Common myeloid progenitor, CD34-positive (primary cell): ENCODE measurements at places on chromosomes 1 and 21.

DNA sequence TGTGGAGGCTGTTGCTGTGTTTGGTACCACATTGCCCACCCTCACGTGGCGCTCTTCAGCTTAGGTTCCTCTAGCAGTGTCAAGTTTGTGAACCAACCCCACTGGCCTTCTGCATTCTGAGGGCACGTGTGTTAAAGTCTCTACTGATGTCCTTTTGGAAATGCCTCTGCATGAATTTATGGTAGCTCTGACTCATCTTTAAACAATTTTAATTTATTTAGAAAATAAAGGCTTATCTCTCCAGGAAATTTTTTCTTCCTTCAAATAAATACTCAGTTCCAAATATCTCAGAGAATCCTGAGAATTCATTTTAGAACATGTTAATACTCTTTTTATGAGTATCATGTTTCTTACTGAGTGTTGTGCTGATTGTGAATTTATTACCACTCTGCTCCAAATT lies 5.5 kb downstream of the CD1D start:
- DNase-seq: no peak

- DNase-seq: no peak
Observed at GRCh38 chr21:44006656-44007055, 5.5 kb upstream of the TRAPPC10 start.

- DNase-seq: no peak
Observed at GRCh38 chr1:179591592-179592580, at the start of gene TDRD5. TSS of gene TDRD5 (plus strand) at chr1:179591832. CDS start at chr1:179592616, 784 bp downstream.

GRCh38 chr1:45007311-45007710 lies 3.8 kb downstream of the HECTD3 start:
- no peak for DNase-seq

- no peak for DNase-seq
Observed at GRCh38 chr1:231613419-231614349, 12.9 kb upstream of the DISC1 start.

- no peak for DNase-seq
Observed at GRCh38 chr1:61378494-61379180, 296.3 kb downstream of the NFIA start.

DNA sequence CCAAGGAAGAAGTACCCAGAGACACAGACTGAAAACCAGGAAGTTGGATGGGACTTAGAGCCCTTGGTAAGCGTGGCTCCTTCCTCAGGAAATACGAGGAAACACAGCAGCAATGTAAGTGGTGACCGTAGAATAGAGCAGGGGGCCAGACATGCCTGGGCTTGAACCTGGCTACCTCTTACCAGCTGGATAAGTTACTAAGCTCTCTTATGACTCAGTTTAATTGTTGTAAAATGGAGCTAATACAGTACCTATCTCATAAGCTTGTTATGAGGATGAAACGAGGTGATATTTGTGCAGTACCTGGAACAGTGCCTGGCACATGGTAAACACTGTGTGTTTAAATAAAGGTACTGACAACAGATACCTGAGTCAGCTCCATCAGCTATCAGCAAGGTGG lies 19.2 kb downstream of the EBNA1BP2 start:
- no peak for DNase-seq

DNA sequence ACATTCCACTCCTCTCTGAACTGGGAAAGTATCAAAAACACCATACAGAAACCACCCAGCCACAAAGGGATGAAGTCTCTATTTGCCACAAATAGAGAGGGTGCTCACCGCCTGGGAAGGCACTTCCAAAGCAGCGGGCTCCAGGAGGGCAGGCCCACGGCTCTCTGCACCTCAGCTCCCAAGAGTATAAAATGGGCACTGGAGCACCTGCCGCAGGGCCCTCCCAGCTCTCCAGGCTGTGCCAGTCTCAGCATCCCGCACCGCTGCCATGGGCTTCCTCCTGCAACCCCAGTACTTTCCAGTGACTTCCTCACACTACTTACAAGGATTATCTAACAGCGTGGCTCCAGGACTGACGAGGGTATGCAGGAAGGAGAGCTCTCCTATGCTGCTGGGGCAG lies 14.4 kb downstream of the C2CD2 start:
- no peak for DNase-seq

DNA sequence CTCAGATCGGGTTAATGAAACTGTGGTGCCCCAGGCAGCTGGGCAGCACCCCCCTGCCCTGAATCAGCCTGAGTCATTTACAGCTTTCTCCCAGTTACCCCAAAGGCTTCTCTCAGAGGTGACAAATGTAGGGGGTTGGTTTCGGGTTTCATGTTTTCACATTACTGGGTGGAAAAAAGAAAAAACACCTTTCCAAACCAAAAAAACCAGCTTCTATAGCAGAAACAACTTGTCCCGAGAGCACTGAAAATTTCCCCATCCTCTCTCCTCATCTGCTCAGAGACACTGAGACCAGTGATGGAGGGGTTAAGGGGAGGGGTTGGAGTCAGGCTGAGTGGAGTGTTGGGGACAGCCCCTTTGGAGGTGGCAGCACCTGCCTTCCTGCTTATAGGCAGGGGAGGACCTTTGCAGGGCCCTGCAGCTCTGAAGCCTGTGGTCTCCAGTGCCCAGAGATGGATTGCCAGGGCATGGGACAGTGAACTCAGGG lies 15.6 kb downstream of the UTP11 start:
- no peak for DNase-seq

DNA sequence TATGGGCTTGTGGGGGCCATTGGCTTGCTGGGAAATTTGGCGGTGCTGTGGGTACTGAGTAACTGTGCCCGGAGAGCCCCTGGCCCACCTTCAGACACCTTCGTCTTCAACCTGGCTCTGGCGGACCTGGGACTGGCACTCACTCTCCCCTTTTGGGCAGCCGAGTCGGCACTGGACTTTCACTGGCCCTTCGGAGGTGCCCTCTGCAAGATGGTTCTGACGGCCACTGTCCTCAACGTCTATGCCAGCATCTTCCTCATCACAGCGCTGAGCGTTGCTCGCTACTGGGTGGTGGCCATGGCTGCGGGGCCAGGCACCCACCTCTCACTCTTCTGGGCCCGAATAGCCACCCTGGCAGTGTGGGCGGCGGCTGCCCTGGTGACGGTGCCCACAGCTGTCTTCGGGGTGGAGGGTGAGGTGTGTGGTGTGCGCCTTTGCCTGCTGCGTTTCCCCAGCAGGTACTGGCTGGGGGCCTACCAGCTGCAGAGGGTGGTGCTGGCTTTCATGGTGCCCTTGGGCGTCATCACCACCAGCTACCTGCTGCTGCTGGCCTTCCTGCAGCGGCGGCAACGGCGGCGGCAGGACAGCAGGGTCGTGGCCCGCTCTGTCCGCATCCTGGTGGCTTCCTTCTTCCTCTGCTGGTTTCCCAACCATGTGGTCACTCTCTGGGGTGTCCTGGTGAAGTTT lies 550 bp downstream of the RXFP4 start:
- DNase-seq: no peak

GRCh38 chr1:235892734-235893413 lies 26.2 kb upstream of the LYST start:
- peak; percentile 94 for DNase-seq

DNA sequence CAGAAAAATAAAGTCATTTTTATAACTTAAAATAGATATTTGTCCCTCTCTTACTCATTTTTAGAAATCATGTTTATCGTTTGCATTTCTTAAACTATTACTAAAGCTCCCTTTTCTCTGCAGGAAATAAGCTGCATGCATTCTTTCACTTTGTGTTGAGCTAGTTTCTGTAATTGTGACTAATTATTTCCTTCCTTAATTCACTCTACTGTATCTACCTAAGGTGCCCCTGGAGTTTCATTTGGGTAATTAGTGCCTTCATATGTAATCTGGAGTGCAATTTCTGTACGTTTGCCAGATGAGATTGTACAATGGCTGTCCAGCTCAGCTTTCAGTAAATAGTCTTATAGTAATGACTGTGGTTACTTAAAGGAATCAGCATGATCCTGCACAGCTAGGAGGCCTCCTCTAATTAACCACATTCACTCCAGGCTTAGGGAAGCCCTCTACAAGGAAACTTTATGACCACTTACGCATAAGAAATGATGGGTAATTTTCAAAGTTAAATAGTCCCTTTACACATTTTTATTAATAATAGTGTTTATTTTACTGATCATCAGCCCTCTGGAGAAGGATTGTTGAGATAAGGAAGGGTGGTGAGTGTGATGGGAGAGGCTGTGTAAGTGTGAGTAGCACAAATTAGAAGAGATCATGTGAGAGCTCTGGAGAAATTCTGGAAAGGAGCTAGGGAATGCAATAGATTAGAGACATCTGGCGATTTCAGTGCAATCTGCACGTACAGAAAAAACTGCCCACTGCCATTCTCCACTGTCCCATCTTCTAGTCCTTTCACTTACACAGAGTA lies 86.8 kb downstream of the LRRC8C start:
- DNase-seq: peak; percentile 66

- peak; percentile 87 for DNase-seq
Observed at GRCh38 chr1:110420874-110421793, 13.6 kb upstream of the LAMTOR5 start.

DNA sequence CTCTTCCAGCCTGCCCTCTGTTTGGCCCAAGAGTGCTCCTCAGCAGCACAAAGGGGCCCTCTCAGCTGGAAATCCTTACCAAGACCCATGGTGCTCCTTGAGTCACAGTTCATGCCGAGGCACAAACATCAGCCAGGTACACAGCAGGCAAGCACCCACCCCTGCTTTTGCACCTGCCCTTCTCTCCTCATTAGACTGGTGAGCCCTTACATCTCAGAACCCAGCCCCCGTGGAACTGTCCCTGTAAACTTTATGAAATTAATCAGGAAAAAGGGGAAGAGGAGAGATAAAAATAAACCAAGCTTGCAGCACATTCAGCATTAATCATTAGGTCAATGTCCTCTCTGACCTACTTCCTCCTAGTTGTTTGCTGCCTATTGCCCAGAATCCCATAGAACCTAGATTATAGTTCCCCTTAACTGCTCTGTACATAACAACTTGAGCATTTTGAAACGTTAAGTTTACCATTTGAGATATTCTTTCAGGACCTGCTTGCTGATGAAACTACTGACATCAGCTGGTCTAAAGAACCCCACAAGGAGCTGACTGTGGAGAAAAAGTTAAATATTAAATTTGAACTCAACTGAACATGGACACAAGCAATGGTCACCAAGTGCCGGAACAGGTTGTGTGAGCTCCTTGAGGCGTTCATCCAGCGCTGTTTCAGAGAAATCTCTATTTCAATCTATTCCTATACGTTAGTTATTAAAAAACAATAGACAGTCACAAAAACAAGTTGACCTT lies 738.4 kb downstream of the MATN1 start:
- DNase-seq: no peak

- DNase-seq: no peak
Observed at GRCh38 chr1:162944974-162945674, 84.1 kb upstream of the CCDC190 start.

DNA sequence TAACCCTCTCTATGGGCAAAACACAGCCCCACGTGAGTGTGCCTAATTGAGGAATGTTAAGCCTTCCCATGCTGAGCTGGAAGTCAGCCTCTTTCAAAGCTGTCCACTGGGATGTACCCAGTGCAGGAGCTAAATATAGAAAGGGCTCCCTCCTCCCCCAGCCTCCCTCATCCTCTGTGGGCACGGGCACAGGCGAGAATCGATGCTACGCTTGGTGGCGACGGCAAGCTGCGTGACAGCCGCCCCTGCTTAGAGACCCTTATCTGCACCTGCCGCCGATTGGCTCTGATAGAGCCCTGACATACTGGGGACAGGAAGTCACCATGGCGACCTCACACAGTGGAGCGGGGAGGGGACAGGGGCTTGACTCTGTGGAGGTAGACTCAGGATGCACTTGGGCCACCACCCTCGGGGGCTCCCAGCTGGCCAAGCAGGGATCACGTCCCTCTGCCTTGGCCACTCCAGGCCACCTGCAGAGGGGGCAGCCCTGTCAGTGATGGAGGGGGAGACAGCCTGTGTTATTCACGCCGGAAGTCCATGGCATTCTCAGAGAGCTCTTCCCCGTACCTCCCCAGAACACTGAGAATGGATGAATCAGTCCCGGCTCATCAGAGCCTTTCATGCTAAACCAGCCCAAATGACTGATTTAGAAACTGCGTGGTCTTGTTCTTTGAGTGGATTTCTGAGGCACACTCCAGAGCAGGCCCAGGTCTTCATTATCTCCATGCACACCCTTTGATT lies 84.8 kb downstream of the KCND3 start:
- DNase-seq: no peak

- peak; percentile 11 for DNase-seq
Observed at GRCh38 chr1:205041998-205042910, 758 bp upstream of the CNTN2 start.

DNA sequence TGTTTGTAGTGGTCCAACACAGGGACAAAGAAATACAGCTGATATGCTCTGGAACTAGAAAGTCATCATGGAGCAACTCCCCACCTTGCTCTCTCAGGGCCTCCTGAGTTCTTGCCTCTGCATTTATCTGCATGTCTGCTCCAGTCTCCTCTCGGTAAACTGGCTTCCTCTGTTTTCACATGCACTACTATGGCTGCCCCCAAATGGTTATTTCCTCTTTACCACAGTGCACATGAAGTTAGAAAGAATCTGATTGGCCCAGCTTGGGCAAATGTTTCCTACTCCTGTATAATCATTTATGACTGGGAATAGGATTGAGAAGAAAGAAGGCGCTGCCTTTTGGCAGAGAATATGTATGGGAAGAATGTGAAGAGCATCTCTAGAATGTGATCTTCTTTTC lies 16.5 kb upstream of the PSMB2 start:
- peak; percentile 37 for DNase-seq

- no peak for DNase-seq
Observed at GRCh38 chr1:171718216-171718615, 23.6 kb downstream of the VAMP4 start.

- DNase-seq: no peak
Observed at GRCh38 chr1:238409191-238409850, 518.6 kb upstream of the ZP4 start.

DNA sequence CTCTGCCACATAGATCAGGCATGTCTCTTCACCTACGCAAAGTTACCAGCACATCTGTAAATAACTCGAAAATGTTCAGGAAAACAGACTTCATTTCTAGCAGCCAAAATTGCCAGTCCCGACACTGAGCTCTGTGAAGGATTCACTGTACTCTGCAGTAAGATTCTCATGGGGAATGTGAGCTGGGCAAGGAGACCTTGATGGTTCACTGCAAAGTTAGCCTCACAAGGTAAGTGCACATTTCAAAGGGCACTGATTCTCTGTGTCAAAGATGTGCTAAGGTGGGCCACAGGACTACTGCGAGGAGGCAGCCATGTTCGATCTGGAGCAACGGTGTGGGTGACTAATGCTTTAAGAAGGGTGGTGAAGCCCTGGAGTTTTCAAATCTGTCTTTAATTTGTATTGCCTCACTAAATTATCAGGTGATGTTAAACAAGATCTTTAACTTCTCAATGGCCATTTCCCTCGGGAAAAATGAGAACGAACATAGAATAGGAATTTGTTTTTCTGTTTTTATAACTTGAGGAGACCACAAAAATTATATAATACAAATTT lies 25.2 kb downstream of the STPG1 start:
- DNase-seq: no peak

DNA sequence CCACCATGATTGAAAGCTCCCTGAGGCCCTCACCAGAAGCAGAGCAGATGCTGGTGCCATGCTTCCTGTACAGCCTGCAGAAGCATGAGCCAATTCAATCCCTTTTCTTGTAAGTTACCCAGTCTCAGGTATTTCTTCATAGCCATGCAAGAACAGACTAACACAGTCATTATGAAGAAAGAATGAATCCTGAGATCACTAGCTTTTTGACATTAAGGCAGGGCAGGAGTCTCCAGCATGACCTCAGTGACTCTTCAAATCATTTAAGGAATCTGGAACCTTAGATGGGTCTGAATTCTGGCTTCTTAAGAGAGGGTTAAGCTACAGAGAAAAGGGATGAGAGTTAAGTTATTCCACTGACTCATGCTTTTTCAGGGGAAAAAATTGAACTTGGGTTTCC lies 79.0 kb downstream of the PTPN14 start:
- DNase-seq: no peak
